ENCODE measurements at places on chromosomes 1 and 21. TPM values are rescaled to one million over a fixed set of nuclear protein-coding genes. Genes with fewer than 3 reads are reported as not detected.
A peak's percentile ranks its signal among the peaks of the same experiment; 100 is the strongest.

Gene GJB3
- total RNA-seq, result not detected

- no peak overlapping the region for H3K27ac ChIP-seq
- no peak overlapping the region for H3K4me3 ChIP-seq
- DNase-seq, result no peak
- H3K27me3 ChIP-seq, result no peaks in the 10 kb centered on the region
- H3K4me1 ChIP-seq, result peaks cover 10% of the 10 kb centered on the region
- H3K36me3 ChIP-seq, result peaks cover 2% of the 10 kb centered on the region
Observed at GRCh38 chr1:58943776-58944175, 159.9 kb upstream of the JUN start.

Gene UHMK1
- 23.6 TPM for total RNA-seq

GRCh38 chr1:37423810-37424209 is 50.6 kb upstream of the ZC3H12A start:
- H3K4me3 ChIP-seq, result no peak overlapping the region
- H3K27me3 ChIP-seq, result peaks cover 65% of the 10 kb centered on the region
- no peak overlapping the region for H3K27ac ChIP-seq
- no peaks in the 10 kb centered on the region for H3K4me1 ChIP-seq
- no peak for DNase-seq

- no peaks in the 10 kb centered on the region for H3K36me3 ChIP-seq
- peak overlapping the region; percentile 92 for H3K27ac ChIP-seq
- H3K4me3 ChIP-seq, result peak overlapping the region; percentile 62
- H3K4me1 ChIP-seq, result peaks cover 52% of the 10 kb centered on the region
- no peaks in the 10 kb centered on the region for H3K27me3 ChIP-seq
- DNase-seq, result no peak
Observed at GRCh38 chr1:161197560-161198193, 1.2 kb downstream of the ADAMTS4 start.

Gene CELSR2
- 25.0 TPM for total RNA-seq

DNA sequence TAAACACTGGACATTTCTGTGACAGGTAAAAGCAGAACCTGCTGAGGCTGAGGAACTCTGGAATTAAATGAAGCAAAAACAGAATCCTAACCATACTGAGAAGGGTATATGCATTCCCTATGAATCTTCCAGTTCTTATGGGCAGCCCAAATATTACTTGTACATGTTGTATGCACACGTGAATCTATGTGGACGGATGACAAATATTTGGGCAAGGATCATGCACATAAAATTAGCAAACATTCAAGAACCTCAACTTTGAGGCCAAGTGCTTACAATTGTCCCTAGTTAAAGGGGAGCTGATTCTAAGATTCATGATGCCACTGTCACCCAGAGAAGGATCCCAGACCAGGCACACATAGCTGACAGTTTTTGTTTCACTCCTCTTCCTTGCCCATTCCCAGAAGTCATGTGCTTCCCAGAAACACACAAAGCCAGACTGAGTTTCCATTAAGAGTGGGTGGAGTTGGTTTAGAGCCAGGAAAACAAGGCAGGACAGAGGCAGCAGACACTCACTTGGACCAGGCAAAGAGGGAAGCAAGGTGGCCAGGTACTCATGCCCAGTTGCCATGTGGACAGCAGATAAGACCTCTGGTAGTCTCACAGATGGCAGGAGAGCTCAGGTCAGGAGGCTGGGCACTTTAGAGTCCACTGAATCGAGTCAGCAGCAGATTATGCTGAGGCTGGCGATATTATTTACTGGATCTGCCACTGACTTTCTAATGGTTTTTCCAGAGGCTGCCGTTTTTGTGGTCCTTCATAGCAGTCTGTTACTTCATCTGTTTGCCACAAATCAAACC is 25.6 kb downstream of the AK2 start:
- peaks cover 44% of the 10 kb centered on the region for H3K36me3 ChIP-seq
- DNase-seq, result no peak
- H3K4me1 ChIP-seq, result peaks cover 10% of the 10 kb centered on the region
- H3K4me3 ChIP-seq, result no peak overlapping the region
- H3K27ac ChIP-seq, result no peak overlapping the region

Gene LRRC3
- 11.8 TPM for total RNA-seq

Gene RHEX
- total RNA-seq, result not detected

DNA sequence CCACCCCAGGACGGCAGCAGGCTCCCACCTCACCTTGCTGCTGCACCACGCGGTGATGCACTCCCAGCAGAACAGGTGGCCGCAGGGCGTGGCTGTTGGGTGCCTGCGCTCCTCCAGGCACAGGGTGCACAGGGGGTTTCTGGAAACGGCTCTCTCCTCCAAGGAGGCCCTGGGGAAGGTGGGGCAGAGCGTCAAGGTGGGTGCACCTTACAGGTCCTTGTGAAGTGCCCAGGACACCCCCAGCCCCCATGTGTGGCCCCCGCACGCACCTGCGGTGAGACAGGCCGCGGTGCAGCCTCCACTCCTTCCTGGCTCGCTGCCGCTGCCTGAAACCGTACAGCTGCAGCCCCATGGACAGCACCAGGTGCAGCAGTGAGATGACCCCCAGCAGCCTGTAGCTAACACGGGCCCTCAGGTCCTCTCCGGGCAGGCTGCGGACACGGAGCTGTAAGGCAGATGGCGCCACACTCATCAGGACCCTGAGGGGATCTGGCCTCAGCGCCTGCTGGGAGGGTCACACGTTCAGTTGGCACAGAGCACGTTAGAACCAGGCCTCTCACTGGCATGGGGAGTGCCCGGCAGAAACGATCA is 5.8 kb downstream of the PEX10 start:
- H3K27me3 ChIP-seq, result no peaks in the 10 kb centered on the region
- H3K4me3 ChIP-seq, result no peak overlapping the region
- DNase-seq, result no peak
- H3K36me3 ChIP-seq, result peaks cover 24% of the 10 kb centered on the region

Gene ELAPOR1
- 0.86 TPM for total RNA-seq
